Activated T-cell treated with anti-CD3 and anti-CD28 coated beads, Interleukin-2, amount 50 U/mL, for 1 hour (primary cell): ENCODE measurements at places on chromosomes 7 and 10.

GRCh38 chr10:31871266-31872065 lies 57.2 kb downstream of the ARHGAP12 start:
- DNase-seq: no peak

DNA sequence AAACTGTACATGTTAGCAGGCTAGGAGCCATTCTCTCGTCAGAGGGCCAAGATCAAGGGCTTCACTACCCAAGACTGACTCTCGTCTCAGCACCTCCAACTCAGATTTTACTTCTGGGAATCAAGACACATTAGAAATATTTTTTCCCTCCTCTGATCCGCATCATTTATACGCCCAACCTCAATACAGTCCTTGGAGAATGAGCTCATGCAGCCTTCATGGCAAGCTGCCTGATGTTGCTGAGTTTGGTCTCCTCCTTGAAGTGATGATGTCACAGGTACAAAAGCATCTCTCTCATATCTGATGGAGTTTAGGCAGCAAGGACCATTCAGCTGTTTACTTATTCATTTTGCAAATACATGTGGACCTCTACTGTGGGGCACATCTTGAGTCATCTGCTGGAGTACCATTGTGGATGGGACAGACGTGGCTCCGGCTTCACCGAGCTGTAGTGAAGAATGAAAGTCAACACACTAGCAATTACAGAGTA lies 114.0 kb downstream of the BMPER start:
- DNase-seq: no peak

GRCh38 chr10:74929197-74929596 lies 102.8 kb downstream of the KAT6B start:
- no peak for DNase-seq

DNA sequence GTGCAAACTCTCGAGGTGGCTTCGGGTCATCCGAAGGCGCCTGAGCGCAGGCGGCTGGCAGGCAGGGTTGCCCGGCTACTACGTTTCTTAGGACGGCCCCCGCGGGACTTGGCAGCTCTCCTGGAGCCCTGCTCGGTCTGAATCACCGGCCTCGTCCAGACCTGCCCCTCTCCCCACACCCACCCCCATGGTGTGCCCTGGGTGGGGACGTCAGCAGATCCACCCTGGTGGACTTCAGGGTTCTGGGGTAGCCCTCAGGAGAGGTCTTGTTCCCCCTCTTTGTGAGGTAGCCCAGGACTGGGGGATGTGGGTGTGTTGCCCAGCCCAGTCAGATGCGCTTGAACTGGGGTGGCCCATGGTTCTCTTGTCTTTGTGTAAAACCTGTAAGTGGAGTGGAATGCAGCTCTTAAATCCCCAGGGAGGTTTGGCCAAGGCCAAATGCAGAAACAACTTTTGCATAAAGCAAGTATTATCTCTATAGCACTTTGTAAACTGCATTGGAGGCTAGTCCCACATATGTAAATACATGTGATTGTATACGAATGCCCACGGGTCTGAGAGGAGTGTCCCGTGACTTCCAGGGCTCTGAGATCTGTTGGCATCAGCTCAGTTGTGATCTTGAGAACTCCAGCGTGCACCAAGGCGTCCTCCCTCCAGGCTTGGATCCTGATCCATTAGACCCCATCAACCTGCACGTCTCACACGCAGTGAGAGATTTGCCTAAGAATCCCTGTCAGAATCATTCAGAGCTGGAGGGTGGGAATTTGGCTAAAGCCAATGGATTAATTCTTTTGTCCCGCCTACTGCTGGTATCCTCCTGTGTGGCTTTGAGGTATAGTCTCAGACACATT lies 1.8 kb downstream of the PFKFB3 start:
- no peak for DNase-seq

- no peak for DNase-seq
These were observed 319.7 kb downstream of the CXCL12 start for GRCh38 chr10:44064987-44065787.

- no peak for DNase-seq
These were observed 38.3 kb upstream of the YAE1 start for GRCh38 chr7:39527951-39528350.

- no peak for DNase-seq
These were observed at the start of gene BBIP1 for GRCh38 chr10:110918643-110919348. TSS of gene BBIP1 (minus strand) at chr10:110919180. CDS start at chr10:110918157, 1,023 bp downstream.

DNA sequence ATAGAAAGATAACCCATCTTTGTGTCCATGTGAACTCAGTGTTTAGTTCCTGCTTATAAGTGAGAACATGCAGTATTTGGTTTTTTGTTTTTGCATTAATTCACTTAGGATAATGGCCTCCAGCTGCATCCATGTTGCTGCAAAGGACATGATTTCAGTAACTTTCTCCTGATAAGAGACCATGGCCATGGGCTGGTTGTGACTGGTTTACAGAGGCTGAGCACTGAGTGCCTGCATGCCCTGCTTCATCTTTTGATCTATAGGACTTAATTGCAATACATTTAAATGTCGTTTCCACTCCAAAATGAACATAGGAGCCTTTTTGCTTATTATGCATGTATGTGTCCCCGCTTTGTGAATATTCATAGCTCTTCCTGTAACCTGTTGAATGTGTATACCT lies 101.3 kb upstream of the IGFBP3 start:
- no peak for DNase-seq

GRCh38 chr10:59752278-59752940 lies 846 bp downstream of the MRLN start:
- no peak for DNase-seq

GRCh38 chr10:66440568-66440967 lies 485.3 kb upstream of the LRRTM3 start:
- DNase-seq: no peak

DNA sequence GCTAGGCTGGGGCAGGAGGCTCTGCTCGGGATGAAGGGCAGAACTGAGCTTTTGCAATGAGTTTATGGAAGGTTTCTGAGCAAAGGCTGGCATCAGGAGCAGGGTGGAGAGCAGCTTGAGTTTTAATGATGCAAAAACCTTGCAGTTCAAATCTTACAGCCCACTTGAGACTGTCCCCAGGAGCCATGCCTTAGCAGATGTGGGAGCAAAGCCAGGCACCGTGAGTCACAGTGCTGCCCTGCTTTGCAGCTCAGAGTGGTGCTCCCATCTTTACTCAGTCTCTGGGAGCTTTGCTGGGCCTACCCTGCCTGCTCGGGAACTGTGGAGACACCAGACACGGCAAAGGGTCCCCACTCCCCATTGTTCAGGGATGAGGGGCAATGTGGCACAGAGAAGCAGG lies 122.4 kb upstream of the NPS start:
- DNase-seq: no peak

DNA sequence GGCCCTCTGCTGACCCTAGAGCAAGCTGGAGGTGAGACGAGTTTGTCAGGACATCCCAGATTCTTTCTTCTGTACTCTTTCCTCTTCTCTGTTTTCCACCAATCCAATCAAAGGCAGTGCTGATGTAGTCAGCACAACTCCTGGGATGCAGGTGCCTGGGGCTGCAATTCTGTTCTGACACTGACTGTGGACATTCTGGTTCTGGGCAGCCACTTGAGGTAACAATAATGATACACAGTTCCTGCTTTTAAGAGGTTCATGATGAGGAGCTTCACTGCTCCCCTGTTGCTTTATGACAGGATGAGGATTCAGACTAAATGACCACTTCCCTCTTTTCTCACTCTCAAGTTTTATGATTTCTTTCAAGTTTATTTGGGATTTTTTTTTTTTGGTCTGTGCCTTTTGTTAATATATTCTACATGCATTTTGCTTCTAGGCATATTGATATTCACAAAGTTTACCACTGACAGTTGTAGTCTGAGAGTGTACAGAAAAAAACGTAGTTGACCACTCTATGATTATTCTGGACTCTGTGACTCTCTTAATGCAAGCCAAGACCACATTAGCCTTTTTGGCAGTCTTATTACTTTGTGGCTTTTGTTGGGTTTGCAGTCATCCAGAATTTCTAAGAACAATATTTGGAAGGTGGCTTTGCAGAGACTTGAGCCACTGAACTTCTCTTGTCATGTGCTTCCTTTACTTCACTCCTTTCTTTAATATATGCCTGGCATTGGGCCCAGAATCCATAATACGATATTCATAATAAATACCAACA lies 247.6 kb downstream of the AUTS2 start:
- DNase-seq: no peak

DNA sequence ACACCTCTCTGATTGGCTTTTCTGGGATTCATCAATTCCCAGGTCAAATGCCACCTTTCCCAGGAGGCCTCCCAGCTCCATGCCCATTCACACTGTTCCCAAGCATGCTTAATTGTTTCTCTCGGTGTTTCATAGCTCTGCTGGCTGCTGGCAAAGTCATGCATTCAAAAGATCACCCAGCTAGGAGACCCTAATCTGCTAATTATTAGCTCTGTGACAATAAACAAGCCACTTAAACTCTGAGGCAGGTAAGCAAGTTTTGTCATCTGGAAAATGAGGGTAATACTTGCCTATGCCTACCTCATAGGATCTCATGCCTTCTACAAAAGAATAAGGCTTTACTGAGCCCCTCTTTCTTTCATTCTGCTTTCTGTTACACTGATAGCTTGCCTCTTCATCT lies 828 bp upstream of the KEL start:
- DNase-seq: no peak

DNA sequence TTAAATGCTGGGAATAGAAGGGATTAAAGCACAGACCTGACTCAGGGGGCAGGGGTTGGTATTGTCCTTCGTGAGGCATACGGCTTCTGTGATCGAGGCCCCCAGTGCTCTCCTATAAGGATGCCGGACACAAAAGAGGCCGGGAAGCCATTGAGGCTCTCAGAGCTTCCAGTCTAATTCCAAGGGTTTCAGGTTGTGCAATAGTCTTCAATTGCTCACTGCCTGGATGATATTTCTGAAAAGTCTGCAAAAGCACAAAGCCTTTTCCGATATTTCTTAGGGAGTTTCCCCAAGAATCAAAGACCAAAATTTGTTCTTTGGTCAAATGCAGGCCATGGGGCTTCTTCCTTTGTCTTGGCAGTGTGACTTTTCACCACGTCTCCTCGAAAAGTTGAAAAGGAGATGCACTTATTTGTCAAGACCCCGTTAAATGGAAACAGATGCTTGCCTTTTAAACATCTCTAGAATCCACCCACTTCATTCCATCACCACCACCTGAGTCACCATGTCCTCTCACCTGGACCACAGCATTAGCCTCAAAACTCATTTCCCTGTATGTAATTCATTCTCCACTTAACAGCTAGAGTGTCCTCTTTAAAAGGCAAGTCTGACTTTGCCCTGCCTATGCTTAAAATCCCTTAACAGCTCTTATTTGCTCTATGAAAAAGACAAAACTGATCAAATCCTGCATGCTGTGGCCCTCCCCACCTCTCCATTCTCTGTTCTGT lies 134.8 kb upstream of the NAMPT start:
- no peak for DNase-seq

DNA sequence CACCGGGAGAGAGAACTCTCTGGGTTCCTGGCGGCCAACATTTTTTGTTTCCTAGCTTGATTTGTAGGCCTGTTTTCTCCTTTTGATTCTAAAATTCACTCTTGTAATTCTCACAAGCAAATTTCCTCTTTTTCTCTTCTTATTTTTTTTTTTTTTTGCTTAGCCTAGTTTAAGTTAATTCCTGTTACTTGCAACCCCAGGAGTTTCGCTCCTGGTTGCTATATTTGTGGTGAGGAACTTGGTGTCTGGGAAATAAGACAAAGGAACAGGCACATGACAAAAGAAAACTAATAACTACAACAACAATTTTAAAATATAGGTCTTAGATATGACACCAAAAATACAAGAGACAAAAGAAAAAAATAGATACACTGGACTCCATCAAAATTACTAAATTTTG lies 6.7 kb downstream of the AOAH start:
- no peak for DNase-seq

- DNase-seq: no peak
These were observed 134.0 kb downstream of the SNX10 start for GRCh38 chr7:26425655-26426054.

DNA sequence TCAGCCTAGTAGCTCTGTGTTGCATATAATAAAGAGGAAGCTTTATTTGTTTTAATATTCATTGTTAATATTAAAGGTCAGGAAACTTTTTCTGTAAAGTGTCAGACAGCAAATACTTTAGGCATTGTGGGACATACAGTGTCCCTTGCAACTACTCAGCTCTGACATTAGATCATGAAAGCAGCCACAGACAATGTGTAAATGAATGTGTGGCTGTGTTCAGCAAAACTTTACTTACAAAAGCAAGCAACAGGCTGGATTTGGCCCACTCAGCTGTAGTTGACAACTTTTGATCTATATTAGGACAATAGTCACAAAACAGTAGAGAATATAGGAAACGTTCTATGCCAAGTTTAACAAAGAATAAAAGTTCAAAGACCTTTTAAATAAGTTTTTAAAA lies 173.3 kb downstream of the RNLS start:
- DNase-seq: no peak

DNA sequence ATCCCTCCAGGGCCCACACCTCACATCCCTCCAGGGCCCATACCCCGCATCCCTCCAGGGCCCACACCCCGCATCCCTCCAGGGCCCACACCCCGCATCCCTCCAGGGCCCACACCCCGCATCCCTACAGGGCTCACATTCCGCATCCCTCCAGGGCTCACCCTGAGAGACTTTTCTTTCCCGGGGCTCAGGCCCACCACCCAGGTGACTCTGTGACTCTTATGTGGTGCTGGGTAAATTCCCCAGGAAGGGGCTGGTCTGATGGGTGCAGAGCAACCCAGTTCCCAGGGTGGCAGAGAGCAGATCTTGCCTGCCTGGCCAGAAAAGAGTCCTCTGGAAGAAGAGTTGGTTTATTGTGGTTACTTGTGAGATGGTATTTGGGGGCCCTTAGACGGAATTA lies 290.7 kb downstream of the TCERG1L start:
- DNase-seq: no peak

GRCh38 chr7:40374575-40374974 lies 239.8 kb downstream of the SUGCT start:
- no peak for DNase-seq

GRCh38 chr7:77697535-77697831 lies 1.2 kb downstream of the RSBN1L start:
- DNase-seq: no peak

DNA sequence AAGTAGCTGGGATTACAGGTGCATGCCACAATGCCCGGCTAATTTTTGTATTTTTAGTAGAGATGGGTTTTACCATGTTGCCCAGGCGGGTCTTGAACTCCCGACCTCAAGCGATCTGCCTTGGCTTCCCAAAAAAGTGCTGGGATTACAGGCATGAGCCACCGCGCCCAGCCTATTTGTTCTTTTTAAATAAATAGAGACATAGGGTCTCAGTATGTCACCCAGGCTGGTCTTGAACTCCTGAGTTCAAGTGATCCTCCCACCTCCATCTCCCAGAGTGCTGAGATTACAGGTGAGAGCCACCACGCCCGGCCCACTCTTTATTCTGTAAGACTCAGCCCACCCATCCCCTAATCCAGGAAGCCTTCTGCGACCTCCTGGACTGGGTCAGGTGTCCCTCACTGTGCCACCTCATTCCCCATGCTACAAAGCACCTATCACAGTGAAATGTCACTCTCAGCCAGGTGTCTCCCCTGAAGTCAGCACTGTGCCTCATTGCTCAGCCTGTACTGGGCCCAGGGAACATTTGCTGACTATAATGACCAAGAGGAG lies 2.8 kb downstream of the TMEM120A start:
- no peak for DNase-seq
